H7 (cell line): ENCODE measurements at places on chromosomes 16 and 17. TPM values are rescaled to one million over a fixed set of nuclear protein-coding genes. Genes with fewer than 3 reads are reported as not detected.

Gene MT1G
- 20.3 and 38.1 TPM in 2 replicates for total RNA-seq

Gene CES1
- total RNA-seq, result 0.44 TPM in 1 of 2 replicates, not detected in the other

GRCh38 chr17:58376472-58377000 is 24.5 kb upstream of the SUPT4H1 start:
- no peak for DNase-seq

- DNase-seq, result no peak
Observed at GRCh38 chr16:15741207-15741871, 91.3 kb downstream of the NDE1 start.

DNA sequence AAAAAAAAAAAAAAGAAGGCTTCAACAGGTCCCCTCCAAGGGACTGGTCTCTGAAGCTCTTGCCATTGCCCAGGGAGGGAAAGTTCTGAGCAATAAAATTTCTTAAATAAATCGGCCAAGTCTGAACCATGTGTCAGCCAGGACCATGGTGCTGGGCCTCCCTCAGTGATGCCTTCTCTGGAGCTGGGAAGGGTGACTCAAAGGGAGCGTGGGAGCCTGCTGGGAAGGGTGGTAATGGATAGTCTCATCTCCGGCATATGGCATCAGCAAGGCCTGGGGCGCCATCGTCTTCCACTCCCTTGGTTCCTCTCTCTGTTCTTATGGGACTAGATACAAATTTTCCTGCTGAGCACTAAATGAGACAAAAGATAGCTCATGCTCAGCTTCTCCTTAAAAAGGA is 2.3 kb downstream of the VKORC1 start:
- DNase-seq, result peak; percentile 16
